ENCODE measurements at places on chromosomes 16 and 17.

- DNase-seq = no peak
Measured at GRCh38 chr17:66604376-66604775, 230.5 kb upstream of the CACNG5 start.

DNA sequence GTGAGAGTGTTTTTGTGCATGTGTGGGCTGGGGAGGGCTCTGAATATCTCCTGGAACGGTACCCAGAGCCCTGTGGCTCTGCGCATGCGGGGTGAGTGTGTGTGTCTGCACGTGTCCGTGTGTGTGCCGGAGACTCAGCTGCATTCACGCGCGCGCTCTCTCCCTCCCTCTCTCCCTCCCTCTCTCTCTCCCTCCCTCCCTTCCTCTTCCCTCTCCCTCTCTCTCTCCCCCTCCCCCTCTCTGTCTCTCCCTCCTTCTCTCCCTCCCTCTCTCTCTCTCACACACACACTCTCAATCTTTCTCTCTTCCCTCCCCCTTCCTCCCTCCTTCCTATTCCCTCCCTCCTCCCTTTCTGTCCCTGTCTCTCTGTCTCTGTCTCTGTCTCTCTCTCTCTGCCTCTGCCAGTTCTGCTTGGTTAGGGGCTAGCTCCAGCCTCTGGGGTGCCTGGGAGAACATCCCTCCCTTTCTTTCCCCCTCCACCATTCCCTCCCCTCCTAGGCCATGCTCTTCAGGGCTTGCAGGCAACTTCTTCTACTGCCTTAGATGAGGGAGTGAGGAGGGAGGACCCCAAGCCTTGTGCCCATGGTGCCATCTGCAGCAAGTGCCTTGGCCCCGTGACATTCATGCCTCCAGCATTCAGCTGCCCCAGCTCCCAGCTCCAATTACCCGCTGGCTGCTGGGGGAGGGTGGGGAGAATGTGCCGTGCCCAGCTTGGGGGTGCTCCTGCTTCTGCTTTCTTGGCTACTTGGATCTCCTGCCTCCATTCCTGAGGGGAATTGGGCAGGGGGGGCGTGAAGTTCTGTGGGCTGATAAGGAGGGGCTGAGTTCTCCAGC is 6.4 kb downstream of the THRA start:
- peak; percentile 65 for DNase-seq

DNA sequence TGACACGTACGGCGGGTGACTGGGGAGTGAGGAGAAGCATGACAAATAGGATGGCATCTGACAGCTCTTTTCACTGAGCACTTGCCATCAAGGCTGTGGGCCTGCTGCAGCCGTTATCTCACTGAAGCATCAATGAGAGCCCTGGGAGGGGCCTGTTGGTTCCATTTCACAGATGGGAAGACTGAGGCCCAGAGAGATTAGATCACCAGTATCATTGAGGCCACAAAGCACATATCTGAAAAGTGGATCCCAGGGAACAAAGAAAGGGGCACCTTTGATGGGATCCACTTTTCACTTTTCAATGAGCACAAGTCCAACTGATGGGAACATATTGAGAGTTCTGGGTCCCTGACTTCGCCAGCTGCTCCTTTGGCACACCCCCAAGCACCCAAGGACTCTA is 144.4 kb upstream of the LHX1 start:
- DNase-seq = no peak

DNA sequence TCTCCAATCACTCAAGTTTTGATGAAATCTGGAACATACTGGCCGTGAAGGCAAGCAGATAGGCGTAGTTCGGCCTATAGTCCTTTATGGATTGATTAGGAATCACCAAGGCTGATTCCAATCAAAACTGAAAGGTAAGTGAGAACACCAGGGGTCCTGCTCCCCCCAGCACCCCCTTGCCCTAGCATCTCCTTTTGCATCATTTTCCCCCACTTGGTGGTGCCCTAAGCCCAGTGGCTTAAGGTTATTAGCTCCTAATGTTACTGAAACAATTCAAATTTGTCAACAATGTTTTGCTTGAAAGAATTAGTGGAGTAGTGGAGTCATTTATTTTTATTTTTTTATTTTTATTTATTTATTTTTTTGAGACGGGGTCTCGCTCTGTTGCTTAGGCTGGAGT is 4.9 kb downstream of the SLFN14 start:
- no peak for DNase-seq

- no peak for DNase-seq
Measured at GRCh38 chr16:31357324-31358109, 2.5 kb downstream of the ITGAX start.

DNA sequence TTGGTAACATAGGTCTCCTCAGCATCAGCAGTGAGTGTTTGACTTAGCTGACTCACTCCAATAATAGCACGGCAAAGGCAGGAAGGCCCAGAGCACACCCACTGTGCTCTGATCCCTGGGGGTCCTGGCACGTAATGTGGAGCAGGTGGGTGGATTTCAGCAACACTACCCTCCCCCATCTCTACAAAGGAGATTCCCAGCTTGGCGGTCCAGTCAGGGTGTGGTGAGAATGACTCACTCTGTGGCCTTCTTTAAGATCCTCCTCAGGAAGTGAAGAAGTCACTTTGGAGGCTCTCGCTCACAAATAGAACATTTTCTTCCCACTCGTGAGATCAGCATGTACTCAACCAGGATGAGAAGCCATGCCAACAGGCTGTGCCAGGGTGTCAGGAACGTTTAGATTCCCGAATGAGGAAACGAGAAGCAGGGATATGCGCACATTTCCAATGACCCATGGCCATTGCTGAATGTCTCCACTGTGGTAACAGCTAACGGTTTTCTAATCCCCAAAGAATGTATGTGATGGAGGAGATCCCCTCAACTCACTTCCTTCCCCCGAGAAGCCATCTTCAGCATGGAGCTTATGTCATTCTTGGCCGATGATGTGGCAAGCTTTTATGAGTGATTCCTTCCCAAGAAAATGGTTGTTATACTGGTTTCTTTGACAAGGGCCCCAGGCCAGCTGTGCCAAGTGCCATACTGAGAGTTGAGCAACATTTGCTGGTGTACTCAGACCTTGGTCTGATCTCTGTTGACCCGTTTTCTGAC is 365.2 kb downstream of the C16orf95 start:
- DNase-seq = peak; percentile 86

- DNase-seq = no peak
Measured at GRCh38 chr16:66840883-66841282, 3.3 kb upstream of the CA7 start.

DNA sequence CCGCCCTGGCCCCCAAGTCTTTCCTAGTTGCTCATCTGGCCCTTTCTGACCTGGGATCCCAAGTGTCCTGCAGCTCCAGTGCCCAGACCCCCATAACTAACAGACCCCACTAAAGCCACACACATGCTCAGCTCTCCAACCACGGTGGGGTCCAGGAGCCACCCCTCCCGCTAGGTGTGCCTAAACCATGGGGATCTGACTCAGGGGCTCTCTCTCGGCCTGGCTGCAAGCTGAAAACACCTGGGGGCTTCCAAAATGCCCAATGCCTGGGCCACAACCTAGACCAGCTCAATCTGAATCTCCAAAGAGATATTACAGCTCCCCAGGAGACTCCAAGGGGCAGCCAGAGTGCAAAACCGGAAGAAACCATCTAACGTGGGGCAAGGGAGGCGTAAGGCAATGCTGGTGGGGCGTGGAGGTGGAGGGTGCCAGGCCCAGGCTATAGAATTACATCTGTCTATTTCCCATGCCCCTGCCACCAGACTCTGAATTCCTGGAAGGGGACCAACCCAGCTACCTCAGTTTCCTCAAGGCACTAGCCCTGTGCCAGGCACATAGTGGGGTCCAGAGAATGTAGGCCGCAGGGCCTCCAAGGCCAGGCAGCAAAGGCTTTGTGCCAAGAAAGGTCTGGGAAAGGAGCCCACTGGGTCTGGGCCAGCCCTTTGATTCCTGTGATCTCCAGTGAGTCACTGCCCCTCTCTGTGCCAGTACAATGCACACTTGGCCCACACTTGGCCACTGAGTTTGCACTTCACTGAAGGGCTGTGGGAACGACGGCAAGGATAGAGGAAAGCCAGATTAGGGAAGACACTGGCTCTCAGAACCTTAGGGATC is 3.3 kb downstream of the CD2BP2 start:
- DNase-seq = peak; percentile 89

GRCh38 chr17:30964876-30965275 is 6.0 kb upstream of the RNF135 start:
- DNase-seq = no peak
